Neuronal stem cell (in vitro differentiated cells): ENCODE measurements at places on chromosomes 5 and 9.
A peak's percentile ranks its signal among the peaks of the same experiment; 100 is the strongest.

DNA sequence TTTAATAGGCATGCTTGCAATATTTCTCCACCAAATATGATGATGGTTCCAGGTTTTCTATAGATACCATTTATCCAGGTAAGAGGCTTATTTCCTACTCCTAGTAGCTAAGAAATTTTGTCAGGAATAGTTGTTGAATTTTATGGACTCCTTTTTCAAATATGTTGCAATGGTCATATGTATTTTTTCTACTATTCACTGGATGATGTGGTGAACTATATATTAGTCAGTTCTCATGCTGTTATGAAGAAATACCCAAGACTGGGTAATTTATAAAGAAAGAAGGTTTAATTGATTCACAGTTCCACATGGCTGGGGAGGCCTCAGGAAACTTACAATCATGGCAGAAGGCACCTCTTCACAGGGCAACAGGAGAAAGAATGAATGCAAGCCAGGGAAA lies 141.1 kb upstream of the NR3C1 start:
- DNase-seq: no peak

DNA sequence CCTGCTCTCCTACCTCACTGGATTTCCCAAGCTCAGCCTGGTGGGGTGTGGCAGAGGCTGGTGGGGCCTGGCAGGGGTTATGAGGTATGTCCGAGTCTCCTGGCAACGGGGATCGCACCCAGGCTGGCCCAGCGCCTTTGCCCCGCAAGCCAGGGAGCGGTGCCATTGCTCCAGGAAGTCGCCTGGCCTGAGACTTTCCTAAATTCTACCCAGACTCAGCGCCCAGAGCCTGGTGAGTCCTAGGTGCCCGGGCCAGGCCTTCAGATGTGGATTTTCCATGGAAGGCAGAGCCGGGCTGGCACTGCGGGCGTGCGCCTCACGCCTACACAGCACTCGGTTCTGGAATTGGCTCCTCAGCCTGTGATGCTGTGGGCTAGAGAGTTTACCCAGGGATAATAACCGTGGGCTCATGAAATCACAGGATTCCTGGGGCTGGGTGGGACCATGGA lies 155.4 kb upstream of the COL5A1 start:
- DNase-seq: no peak

- DNase-seq: no peak
Measured at GRCh38 chr5:106420102-106420501, 1250.6 kb downstream of the EFNA5 start.

- peak; percentile 56 for DNase-seq
Measured at GRCh38 chr5:141846031-141846430, 32.2 kb downstream of the PCDH1 start.

- DNase-seq: no peak
Measured at GRCh38 chr5:158492136-158492535, 607.6 kb downstream of the EBF1 start.

GRCh38 chr9:72907421-72907820 lies 45.4 kb downstream of the ALDH1A1 start:
- DNase-seq: no peak

DNA sequence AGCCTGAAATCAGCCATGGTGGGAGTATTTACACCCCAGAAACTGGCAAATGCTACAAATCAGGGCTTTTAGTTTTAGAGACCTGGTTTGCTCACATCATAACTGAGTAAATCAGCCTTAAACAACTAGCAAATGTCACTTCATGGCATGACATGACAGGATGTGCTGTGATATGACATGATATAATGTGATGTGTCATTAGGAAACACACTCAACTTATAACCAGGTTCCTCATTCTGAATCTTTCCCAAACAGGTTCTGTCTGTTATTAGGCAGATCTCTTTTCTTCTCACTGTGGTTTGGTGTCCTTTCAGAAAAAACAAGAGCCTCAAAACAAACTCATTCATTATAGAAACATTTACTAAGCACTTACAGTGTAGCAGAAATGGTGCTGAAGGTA lies 90.5 kb downstream of the ADAMTS12 start:
- no peak for DNase-seq

GRCh38 chr5:134714120-134714519 lies 24.2 kb upstream of the CAMLG start:
- no peak for DNase-seq

GRCh38 chr5:12330993-12331588 lies 426.8 kb upstream of the CTNND2 start:
- DNase-seq: no peak

DNA sequence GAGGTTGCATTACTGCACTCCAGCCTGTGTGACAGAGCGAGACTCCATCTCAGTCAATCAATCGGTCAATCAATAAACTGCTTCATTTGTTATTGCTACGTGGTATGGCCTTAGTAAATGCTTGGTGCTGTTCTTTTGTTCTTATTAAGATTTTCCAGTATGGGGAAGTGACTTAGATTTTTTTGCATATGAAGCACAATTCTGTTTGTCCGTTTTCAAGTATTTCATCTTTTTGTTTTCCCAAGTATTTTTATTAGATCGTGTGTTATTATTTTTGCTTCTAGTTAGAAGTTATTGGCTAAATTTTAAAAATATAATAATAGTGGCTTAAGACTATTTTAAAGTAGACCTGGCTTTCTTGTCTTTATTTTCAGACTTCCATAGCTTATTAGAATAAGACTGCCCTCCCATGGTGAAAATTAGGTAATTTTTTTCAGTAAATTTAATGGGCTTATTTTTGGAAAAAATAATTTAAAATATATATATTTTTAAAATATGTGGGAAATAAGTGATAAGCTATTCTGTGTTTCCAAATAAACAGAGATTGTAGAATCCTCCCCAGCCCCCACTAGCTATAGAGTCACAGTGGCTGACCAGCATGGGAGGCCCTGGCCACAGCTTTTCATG lies 14.7 kb upstream of the OMD start:
- DNase-seq: no peak

DNA sequence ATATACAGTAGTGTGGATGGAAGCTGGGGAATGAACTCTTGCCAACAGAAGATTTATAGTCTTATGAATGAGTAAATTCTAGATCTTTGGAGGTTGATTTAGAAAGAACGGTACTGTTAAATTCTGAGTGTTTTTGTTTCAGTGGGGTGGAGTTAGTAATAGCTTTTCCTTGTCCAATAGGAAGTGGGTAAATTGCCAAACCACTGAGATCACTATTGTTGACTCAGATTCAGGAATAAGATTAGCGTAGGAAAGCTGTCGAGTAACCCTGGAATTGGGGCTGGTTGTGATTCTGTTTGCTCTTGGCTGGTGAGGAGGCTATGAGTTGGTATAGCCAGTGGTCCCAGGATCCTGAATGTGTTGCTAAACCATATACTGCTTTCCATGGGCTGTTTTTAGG lies 155.6 kb downstream of the ARHGAP26 start:
- DNase-seq: no peak

- no peak for DNase-seq
Measured at GRCh38 chr5:138544181-138545134, 1.4 kb upstream of the ETF1 start.

GRCh38 chr5:7348168-7348854 lies 47.6 kb upstream of the ADCY2 start:
- no peak for DNase-seq

- DNase-seq: no peak
Measured at GRCh38 chr5:116144103-116144502, 59.3 kb downstream of the COMMD10 start.

- DNase-seq: no peak
Measured at GRCh38 chr9:110602281-110602680, 22.7 kb upstream of the SVEP1 start.

DNA sequence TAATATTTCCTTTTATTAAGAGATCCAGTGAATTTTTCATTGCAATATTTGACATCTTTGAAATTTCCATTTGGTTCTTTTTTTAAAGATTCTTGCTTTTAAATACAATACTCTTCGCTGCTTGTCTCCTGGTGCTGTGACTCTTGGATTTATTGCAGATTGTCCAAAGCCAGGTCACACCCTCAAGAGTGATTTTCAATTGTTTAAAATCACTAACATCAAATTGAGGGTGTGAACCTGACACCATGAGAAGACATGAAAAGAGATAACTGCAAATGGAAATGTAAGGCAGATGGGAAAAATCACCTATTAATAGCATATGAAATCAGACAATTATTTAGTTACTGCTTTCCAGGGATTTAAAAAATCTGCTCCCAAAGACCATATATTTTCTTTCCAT lies 42.6 kb downstream of the ANXA1 start:
- no peak for DNase-seq

- DNase-seq: no peak
Measured at GRCh38 chr5:92041206-92041605, 658.1 kb upstream of the ARRDC3 start.

- no peak for DNase-seq
Measured at GRCh38 chr5:145280214-145280613, 554.9 kb downstream of the PRELID2 start.

GRCh38 chr9:134728021-134728795 lies 86.6 kb downstream of the COL5A1 start:
- no peak for DNase-seq

- DNase-seq: no peak
Measured at GRCh38 chr9:20981486-20981885, 50.0 kb downstream of the HACD4 start.

DNA sequence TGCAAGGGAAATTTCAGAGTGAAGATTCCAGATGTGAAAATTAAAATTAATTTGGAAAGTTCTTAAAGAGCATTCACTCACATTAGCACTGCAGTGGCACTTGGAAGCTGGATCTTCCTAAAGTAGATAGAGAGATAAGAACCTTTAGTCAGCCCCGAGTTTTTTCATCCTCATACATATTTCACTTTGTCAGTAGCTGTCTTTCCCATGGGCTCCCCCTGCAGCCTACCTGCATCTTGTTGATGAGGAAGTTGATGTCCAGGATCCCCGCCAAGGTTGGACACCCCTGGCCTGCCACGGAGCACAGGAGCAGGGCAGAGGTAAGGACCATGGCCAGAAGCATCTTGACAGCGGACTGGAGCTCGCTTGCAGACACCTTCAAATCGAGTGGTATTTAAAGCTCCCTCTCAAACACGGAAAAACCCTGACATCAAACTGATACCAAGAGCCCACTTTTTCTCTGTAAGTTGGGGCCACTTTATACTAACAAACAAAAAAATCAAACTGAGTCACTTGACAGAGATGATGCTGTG lies at the start of gene IL9:
Gene IL9 (minus strand): TSS at position 368 of the 533 bp plus-strand sequence. CDS start 25 bp downstream, at position 343.
- no peak for DNase-seq

DNA sequence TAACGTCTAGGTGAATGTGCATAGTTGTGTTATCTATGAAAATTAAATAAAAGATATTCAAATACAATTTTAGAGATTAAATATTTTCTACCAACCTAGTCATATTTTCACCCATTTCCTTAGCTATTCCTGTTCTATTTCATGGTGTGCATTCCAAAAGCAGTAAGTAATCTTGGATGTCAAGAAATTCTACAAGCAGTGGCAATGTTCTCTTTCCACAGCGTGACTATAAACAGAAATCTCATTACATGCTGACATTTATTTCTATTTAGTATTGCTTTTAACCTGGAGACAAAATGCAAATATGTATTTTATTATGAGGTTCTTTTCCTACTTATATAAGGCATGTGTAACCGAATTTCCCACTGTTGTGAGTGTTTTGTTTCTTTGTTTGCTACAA lies 510.0 kb downstream of the ACTL7B start:
- no peak for DNase-seq

GRCh38 chr5:168072665-168073064 lies 218.8 kb upstream of the WWC1 start:
- DNase-seq: no peak

- no peak for DNase-seq
Measured at GRCh38 chr5:122753500-122753899, 21.4 kb upstream of the SNX2 start.
